Activated CD8-positive, alpha-beta memory T cell treated with anti-CD3 and anti-CD28 coated beads, Interleukin-2, amount 50 U/mL, for 48 hours (primary cell): ENCODE measurements at places on chromosomes 11 and 22.

- no peak for DNase-seq
Observed at GRCh38 chr22:23781065-23781464, 5.7 kb upstream of the SMARCB1 start.

DNA sequence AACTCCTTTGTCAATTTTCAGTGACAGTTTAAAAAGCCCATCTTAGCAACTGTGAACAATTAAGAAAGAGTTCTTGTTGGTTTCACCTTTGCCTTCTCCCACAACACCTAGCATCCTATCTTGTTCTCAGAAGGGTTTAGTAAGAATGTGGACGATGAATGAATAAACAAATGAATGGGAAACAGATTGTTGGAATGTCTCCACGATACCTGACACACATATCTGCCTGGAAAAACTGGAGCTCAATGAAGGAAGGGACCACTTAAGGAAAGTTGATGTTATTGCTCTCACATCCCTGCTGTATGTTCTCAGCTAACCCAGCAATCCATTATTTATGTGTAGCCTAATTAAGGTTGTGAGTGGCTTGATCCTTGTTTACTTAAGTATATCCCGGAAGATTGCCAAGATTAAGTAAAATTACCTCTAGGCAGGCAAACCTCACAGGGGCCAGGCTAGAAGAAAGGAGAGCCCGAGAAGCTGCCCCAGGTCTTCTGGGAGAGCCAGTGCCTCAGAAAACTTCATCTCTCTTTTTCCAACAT, 286.4 kb downstream of the NXPE2 start:
- no peak for DNase-seq

DNA sequence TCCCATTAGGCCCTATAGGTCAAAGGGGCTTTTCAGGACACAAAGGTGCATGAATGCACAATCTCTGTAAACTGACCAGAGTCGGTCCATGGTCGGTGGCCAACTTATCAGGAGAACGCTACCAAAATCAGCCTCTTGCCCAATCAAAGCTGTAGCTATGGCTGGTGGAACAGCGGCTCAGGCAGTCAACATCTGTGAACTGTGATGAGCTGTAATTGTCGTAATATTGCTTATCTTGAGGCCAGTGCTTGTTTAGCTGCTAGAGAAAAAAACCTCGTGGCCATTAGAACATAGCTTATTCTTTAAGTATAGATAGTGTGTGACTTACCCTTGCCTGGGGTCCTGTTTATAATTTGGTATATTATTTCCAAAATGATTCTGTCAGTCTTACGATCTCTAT, 14.4 kb upstream of the CHST1 start:
- DNase-seq, result no peak

- no peak for DNase-seq
Observed at GRCh38 chr11:18669219-18669596, 29.4 kb upstream of the TMEM86A start.

DNA sequence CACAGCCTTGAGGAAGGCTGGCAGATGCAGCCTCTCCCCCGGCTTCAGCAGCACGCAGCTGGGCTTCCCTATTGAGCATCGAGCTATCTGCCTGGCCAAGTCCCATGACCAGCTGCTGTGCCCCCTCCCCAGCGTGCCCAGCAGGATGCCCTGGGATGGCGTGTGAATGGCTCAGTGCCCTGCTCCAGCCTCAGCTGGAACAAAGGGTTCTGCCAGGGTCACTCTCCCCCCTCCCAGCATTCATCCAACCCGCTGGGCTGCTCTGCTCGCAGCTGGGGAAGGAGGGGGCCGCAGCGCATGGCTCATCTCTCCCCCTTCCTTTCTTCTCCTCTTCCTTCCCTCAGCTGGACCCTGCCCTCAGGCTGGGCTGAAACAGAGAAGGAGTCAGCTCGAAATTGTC, 14.5 kb downstream of the LRP4 start:
- no peak for DNase-seq

GRCh38 chr11:43578346-43579170, 102.0 kb upstream of the HSD17B12 start:
- DNase-seq, result no peak
